ENCODE measurements at places on chromosomes 13 and 19. TPM values are rescaled to one million over a fixed set of nuclear protein-coding genes. Genes with fewer than 3 reads are reported as not detected.

OXGR1 gene
- 5.8 TPM for polyA plus RNA-seq

ZNF17 gene
- 17.7 TPM for polyA plus RNA-seq

IRGC gene
- polyA plus RNA-seq = not detected

TMEM238 gene
- polyA plus RNA-seq = 0.32 TPM

SYCN gene
- not detected for polyA plus RNA-seq

KLK12 gene
- polyA plus RNA-seq = not detected

MAN2B1 gene
- polyA plus RNA-seq = 35.1 TPM

MTUS2 gene
- 0.52 TPM for polyA plus RNA-seq

GRCh38 chr13:107138486-107138885 lies 570.5 kb upstream of the ARGLU1 start:
- no peak for DNase-seq

GRCh38 chr13:68261105-68261504 lies 1031.0 kb upstream of the PCDH9 start:
- DNase-seq = no peak

DNA sequence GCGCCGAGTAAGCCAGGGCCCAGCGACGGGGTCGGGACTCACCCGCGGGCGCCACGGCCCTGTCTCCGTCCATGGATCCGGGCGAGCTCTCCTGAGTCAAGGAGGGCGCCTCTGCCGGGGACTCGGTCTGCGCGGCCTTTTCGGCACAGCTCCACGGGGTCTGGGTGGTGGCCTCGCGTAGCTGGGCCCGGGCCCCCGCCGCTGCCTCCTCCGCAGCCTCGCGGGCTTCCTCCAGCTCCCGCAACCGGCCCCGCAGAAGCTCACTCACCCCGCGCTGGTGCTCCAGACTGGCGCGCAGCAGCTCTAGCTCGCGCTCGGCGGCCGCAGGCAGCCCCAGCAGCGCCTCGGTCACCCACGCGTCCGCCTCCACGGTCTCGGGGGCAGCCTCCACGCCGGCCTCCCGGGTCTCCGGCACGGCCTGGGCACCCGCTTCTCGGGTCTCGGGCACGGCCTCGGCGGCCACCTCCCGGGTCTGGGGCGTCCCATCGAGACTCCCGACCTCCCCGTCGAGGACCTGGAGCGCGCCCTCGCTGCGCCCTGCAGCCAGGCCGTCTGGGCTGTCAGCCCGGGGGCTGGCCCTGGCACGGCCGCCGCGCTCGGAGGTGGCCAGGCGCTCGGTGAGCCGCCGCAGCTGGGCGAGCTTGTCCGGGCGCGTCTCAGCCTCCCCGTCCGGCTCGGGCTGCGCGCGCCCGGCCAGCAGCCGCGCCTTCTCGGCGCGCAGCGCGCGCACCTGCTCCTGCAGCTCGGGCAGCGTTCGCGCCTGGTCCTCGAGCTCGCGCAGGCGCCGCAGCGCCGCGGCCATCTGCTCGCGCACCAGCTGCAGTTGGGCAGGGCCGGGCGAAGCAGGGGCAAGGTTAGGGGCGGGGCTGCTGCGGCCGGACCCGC lies 8.4 kb downstream of the KANK3 start:
- DNase-seq = peak; percentile 64

DNA sequence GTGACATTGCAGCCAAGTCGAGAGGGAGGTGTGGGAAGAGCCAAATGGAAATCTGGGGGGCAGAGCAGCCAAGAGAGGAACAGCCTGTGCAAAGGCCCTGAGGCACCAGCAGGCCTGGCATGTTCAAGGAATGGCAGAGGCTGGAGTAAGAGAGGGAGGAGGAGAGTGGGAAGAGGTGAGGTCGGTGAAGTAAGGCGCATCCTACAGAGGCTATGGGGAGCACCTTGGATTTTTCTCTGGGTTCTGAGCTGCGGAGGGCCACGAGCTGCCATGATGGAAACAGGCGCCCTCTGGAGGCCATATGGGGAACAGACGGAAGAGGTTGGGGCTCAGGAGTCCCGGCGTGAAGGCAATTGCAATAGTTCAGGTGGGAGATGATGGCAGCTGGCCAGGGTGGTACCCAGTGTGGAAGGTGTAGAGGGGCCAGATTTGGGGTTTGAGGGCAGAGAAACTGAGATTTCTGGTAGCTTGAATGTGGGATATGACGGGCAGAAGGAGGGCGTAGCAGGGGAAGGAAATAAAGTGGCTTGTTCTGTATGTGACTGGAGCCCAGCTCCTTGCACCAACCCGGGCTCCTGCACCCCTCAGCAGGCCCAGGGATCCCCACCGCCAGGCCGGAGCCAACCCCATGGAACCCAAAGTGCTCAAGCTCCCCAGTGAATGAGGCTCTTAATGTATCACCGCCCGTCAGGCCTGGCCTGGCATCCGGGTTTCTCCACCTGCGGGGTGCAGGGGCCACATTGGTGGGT lies 20.5 kb upstream of the STRN4 start:
- DNase-seq = no peak

GRCh38 chr19:18939922-18940768 lies 872 bp downstream of the HOMER3 start:
- peak; percentile 77 for DNase-seq

DNA sequence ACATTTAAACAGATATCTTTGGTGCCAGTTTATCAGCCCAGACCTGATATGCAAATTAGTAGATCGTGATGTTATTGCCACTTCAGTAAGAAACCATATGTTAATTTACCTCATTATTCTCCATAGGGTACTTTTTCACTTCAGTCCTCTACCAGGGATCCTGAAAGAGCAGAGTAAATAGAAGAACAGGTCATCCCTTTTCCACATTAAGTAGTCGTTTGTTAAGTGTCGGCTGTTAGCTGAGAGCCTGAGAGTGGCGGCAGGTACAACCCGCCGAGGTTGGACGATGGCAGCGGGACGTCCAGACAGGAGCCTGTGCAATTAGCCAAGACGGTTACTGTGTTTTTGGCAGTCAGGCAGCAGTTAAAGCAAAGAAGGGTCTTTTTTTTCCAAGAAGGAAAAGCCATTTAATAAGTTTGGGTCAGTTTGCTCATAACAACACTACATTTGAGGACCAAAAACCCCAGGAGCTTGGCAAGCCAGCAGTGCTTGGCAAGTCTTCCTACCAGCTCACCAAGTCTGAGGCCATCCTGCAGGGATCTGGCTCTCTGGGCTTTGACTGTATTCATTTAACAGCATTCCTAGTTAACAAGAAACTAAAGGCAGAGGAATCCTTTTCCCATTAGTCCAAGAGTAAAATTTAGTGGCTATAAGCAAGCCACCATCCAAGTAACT lies 231.8 kb downstream of the SHISA2 start:
- no peak for DNase-seq

DNA sequence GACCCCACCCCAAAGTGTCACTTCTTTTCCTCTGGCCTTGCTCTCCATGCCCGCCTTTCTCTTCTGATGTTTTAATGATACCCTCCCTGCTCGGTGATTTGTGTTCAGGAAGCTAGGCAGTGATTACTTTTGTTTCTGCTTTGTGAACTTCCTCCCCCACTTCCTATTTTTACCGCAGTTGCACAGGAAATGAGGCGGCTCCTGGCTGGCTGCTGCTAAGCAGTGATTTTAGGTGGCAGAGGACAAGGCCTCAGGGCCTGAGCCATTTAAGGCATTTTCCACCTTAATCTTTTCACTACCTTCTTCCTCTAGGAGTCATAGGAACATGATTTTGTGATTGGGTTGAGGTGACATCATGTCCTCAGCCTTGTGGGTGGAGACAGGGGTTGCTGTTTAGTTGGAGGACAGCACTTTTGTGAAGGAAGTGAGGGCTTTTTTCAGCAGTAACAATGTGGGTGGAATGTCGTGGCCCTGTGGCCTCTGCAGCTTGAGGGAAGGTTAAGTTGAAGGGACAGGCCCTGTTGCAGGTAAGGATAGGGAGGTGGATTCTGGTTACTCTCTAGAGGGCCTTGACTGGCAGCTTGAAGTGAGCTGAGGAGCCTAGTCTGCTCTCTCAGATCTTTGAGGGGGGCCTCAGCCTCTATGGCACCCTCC lies 15.7 kb downstream of the GARRE1 start:
- DNase-seq = peak; percentile 83

- DNase-seq = no peak
These were observed 7.0 kb downstream of the CRB3 start for GRCh38 chr19:6471076-6471475.

DNA sequence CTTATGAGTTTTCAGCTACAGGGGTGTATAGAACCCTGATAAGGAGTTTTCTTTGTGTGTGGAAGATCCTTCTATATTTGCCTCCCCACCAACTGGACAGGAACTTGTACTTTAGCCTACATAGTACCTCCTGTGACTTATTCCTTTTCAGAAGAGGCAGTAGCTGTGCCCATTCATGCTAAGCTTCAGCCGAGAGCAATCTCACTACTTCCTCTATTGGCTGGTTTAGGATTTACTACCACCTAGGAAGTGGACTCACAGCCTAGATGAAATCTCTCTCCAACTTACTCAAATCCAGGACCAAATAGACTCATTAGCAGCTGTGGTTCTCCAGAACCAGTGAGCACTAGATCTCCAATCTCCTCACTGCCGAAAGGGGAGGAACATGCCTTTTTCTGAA lies 2.3 kb upstream of the REX1BD start:
- no peak for DNase-seq

- no peak for DNase-seq
These were observed 20.7 kb downstream of the COL4A1 start for GRCh38 chr13:110285991-110286832.

DNA sequence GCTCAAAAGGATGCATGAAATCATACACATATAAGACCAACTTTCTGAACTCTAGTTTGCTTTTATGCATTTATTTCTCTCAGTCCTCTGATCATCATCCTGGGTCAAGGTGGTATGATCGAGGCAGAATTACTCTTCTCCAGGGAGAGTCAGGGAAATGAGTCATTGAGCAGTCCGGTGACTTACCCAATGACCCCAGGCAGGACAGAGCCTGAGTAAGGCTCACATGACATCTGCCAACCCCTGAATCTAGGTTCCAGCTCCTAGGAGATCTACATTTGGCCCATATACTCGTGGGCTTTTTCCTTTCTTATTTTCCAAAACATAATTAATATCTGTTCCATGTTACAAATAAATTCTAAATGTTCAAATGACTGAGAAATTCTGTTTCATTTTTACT lies 502.3 kb downstream of the FOXO1 start:
- no peak for DNase-seq

DNA sequence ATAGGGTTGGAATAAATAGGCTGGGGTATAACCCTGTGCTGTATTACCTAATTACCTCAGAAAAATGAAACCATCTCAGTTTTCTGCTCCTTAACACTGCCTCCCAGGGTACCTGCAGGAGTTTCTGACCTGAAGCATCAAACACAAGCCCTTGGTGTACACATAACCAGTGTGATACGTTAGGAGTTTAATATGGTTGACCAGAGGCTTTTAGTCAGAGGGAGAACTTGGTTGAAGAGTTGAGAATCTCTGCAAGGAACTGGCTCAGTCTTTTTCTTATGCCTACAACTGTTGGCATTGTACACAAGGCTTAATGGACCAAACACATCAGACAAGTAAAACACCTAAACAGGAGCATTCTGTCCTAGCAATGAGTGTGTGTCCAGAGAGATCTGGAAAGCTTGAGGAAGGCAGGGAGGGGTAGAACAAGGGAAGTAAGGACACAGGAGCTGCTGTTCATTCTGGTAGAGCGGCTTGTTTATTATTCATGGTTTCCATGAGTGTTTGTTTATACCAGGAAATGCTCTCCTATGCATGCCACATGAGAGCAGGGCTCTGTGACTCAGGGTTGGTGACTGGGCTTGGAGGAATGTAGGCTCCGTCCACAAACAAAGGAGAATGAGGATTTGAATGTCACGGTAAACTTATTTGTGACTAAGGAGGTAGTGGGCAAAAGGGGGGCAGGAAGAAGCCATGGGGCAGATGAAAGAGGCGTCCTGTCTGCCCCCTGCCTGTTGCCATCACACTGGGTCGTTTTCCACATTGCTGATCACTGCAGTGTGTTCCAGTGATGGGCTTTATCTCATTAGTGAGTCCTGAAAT lies 11.9 kb upstream of the SPATA13 start:
- DNase-seq = no peak

DNA sequence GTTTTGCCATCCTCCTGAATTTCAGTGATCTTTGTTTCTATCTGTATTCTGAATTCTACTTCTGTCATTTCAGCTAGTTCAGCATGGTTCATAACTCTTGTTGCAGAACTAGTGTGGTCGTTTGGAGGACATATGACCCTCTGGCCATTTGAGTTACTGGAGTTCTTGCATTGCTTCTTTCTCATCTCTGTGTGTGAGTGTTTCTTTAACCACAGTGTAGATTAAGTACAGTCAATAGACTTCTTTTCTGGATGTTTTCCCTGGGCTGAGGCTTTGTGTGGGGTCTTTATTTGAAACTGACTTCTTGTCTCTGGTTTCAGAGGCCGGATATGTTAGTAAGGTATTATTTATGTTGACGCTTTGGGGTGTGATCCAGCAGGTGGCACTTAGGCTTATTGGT lies 14.7 kb downstream of the IGFL2 start:
- no peak for DNase-seq

GRCh38 chr13:100129605-100130004 lies 40.7 kb downstream of the PCCA start:
- DNase-seq = no peak

DNA sequence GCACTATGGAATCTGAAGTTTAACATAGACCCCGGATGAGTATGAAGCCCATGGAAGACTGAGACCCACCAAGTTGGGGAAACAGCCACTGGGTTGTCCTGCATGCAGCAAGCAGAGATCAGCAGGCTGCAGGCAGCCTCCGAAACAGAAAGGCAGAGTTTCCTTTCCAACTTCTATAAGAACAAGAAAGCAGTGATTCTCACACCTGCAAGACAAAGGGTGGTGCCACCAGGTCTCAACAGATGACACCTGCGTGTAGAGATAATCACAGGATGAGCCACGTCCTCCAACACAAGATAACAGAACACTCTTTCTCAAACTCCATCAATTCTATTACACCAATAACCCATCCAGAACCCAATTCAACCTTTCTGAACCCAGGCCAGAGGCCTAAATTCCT lies 457.9 kb downstream of the FOXO1 start:
- no peak for DNase-seq

DNA sequence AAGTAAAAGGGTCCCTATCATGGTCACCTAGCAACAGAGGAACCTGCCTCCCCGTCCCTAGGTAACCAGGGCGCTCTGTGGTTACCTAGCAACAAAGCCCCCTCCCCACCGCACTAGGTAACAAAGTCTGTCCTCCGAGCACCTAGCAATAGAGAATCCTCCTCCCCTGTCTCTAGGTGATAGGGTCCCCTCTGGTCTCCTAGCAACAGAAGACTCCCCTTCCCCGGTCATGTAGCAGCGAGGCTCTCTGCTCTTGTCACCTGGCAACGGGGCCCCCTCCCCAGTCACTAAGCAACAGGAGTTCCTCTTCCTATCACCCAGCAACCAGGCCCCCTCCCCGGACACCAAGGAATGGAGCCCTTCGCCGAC lies 307 bp downstream of the JOSD2 start:
- DNase-seq = peak; percentile 81

Data from left kidney (tissue), 8 donors.